NCI-H2171 treated with DMSO at 0.1 percent for 48 hours (cell line): ENCODE measurements at places on chromosomes 12 and 14.
A peak's percentile ranks its signal among the peaks of the same experiment; 100 is the strongest.

- peak; percentile 92 for DNase-seq
Observed at GRCh38 chr14:29521526-29522137, 406.0 kb downstream of the PRKD1 start.

GRCh38 chr12:16062611-16063010, 151.5 kb downstream of the DERA start:
- no peak for DNase-seq

- DNase-seq, result no peak
Observed at GRCh38 chr14:100669011-100669412, 57.7 kb upstream of the DLK1 start.

- DNase-seq, result no peak
Observed at GRCh38 chr14:78259831-78260230, 89.7 kb downstream of the NRXN3 start.

DNA sequence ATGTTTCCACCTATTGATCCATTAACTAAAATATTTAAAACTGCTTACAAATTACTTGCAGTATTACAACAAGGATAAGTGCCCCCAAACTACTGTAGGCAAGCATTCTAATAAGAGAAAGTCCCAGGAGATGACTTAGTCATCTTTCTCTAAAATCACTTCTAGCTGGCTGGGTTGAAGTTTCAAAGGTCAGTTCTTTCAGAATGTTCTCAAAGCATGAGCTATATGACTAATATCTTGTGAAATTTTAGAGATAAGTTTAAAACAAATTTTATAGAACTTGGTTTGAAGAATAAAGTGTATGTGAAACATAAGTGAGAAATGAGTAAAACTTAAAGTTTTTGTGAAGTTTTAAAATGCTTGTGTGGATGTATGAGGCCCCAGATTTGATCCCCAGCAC, 24.3 kb upstream of the OR6J1 start:
- no peak for DNase-seq

DNA sequence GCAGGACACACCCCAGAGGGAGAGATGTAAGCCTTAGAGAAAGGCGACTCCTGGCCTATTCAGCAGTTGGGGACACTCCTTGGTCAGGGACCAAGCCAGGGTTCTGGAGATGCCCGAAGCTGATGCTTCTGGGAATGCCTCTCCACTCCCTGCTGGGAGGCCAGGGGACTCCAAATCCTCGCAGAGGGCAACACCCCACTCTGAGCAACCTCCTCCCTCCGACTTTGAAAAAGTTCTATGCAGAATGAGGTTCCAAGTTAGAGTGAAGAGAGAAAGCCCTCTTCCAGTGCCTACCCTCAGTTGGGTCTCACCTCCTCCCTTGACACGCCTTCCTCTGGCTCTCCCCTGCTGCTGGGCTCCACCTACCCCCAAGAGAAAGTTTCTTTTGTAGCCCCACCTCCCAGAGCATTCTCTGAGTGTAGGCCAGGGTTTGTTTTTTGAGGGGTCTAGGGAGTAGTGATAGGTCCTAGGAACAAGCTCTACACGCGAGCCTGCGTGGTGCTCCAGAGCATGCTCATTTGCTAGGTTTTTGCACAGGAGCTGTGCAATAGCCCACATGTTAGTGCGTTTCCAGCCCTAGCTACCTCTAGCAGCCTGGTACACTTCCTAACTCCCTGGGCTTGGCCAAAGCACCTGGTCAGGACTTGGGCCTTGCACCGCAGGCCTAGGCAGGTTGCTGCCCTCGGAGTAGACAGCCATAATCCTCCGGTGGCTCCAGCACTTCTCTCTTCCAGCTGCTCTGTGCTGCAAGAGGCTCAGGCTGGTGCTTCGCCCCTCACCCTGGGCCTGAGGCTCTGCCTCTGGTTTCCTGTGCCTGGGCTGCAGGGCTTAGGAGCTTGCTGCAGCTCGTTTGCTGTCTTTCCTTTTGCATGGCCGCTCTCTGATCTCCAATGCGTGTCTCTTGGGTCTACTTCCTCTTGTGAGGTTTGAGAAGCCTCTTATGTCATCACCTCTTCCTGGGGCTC, 590 bp upstream of the CEBPE start:
- no peak for DNase-seq

DNA sequence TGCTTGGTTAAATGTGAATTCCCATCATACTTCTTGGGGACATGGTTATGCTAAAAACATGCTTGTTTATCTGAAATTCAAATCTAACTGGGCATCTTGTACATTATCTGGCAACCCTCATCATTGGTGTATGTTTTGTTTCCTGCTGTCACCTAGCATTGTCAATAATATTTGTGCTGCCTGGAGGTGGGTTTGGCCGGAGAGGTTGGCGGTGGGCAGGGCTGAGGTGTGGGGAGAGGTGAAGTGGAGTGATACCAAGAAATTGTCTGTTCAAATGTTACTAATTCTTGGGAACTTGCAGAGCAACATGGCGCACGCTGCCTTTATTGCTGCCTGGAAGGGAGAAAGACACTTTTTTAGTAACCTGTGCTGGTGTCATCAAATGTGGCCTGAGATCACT, 280.5 kb downstream of the VRK1 start:
- DNase-seq, result no peak

- DNase-seq, result peak; percentile 23
Observed at GRCh38 chr12:122079033-122079531, 526 bp downstream of the MLXIP start.
